ENCODE measurements at places on chromosomes 5 and 9.

DNA sequence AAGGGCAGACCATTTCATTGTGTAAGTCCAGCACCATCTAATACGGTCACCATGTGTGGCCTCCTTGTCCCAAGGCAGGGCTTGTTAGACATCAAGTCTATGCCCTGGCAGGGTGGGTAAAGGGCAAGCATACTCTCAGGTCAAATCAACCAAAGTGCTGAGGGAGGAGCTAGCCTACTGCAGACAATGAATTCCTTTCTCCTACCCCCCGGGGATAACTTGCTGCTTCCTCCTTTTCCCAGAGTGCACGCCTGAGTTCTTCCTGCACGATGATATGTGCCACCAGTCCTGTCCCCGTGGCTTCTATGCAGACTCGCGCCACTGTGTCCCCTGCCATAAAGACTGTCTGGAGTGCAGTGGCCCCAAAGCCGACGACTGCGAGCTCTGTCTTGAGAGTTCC, 71.4 kb downstream of the RFK start:
- DNase-seq: no peak

GRCh38 chr5:115337882-115338281, 41.4 kb upstream of the CCDC112 start:
- DNase-seq: no peak

- no peak for DNase-seq
Observed at GRCh38 chr5:133425222-133425621, 187.1 kb downstream of the FSTL4 start.

DNA sequence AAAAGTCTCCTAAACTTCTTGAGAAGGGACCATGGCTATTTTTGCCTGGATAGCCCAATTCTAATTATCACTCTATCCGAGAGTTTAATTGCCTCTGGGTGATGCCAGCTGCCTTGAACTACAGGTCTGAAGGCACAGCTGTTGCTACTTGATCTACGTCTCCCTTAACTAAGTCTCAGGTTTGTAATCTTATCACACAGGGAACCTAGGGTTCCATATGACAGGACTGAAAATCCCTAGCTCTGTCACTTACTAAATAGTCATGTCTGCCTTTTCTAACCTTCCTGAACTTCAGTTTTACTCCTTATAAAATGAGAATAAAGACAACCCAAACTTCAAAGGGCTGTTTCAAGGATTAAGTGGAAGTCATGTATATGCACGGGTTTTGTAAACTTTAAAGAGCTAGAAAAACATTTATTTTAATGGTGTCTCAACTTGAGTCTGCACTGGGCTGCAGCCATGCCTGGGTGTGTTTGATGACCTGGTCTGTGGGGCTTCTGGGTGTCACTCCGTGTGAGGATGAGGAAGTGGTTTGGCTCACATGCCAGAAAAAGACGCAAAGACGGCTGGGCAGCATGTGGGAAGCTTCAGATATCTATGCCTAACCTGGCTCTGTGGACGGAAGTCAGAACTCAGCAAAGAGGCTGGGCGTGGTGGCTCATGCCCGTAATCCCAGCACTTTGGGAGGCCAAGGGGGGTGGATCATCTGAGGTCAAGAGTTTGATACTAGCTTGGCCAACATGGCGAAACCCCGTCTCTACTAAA, 129.3 kb upstream of the SLC44A1 start:
- peak; percentile 61 for DNase-seq

DNA sequence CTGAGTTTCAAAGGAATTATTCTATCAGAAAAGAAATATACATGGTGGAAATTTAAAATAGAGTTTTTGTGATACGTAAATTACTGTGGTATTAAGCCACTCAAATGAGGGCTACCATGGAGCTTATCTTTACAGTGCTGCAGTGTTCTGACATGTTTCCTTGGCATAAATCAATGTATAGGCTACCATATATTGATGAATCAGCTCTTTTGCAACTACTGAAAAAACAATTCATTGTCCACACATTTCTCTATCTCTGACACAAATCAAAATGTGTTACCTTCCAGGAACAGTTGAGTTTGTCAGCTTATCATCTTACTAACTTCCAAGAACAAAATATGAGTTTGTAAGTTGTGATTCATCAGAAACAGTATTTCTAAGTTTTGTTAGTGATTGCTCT, 140.3 kb upstream of the CDH18 start:
- DNase-seq: no peak

DNA sequence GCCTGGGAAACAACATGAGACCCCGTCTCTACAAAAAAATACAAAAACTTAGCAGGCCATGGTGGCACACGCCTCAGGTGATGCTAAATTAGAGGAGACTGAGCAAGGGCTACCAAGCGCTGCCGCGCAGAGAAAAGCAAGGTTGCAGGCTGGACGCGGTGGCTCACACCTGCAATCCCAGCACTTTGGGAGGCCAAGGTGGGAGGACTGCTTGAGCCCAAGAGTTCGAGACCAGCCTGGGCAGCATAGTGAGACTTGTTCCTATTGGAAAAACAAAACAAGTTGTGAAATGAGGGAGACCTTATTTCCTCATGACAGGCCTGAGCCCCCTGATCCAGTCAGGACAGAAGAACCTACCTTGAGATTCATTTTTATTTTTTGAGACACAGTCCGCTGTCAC, 11.5 kb downstream of the RNF44 start:
- DNase-seq: no peak

GRCh38 chr9:91994422-91994821, 44.4 kb upstream of the ROR2 start:
- no peak for DNase-seq

- DNase-seq: no peak
Observed at GRCh38 chr5:87945286-87945650, 323.4 kb downstream of the TMEM161B start.

GRCh38 chr5:67243349-67243748, 46.8 kb upstream of the CD180 start:
- DNase-seq: no peak

GRCh38 chr5:33761139-33761538, 130.7 kb downstream of the ADAMTS12 start:
- no peak for DNase-seq

GRCh38 chr9:95635986-95636671, 119.4 kb upstream of the PTCH1 start:
- DNase-seq: no peak

DNA sequence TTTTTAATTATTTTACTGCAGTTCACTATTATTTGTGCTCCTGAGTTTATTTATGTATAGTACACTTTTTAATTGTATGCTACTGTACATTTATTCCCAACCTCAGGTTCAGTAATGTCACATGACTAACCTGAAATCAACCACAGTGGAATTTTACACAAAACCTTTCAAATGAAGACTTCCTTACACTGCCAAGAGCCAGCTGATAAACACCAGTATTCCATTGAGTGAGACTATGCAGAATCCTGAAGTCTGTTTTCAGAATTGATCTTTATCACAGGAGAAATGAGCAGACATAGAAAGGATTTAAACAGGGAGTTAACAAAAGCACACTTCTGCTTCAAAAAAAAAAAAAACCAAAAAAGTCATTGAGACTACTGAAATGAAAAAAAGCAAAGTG, 219.5 kb downstream of the PRR16 start:
- no peak for DNase-seq

GRCh38 chr5:171390883-171391677, 3.4 kb downstream of the NPM1 start:
- DNase-seq: no peak

DNA sequence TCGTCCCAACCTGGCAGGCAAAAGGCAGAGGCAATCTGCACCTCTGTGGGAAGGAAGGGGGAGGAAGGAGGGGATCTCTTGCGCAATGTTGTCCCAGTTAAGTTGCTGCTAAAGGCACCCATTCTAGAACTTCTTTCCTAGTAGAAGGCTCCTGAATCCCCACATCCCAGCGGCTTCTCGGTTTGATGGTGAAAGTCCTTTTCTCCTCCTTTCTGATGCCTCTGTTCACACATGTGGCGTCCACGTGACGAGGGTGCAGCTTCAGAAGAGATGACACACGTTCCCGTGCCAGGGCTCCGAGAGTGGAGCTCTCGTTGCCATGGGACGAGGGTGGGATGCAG, 96.9 kb upstream of the FCN2 start:
- DNase-seq: no peak

GRCh38 chr5:157915638-157916037, 56.7 kb upstream of the CLINT1 start:
- DNase-seq: no peak

DNA sequence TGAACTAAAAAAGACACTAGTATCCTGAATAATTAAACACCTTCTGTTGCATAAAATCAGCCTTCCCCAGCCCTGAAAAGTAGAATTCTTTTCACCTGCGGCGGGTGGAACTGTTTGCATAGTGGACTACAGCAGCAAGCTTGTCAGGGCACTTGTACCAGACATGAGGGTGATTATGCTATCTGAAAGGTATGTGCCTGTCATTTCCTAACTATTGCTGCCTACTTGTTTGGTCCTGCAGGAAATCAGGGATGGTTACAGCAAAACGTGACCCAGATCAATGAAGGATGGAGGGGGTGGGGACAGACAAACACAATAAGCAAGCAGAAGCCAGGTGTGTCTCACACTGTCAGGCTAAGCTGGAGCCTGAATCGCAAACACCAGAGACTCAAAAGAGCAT, 385.6 kb downstream of the MLLT3 start:
- no peak for DNase-seq

GRCh38 chr9:33081128-33081851, 4.8 kb upstream of the SMU1 start:
- peak; percentile 40 for DNase-seq

DNA sequence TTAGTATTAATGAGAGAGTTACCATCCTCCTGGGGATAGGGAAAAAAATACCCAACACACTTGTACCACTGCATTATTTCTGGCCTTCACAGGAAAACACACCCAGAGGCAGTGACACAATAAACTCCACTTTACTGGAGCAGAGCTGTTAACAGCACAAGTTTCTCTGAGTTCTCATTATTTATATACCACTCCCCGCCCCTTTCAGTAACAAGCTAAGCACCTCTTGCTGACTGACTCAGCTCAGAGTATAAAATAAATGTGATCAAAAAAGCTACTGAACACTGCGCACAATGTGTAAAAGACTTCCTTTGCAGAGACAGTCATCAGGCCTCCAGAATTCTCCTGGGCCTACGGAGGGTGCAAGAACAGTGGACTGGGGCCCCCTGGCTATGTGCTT, 21.6 kb downstream of the KLF9 start:
- no peak for DNase-seq

- no peak for DNase-seq
Observed at GRCh38 chr5:134637116-134637721, 4.6 kb upstream of the SAR1B start.

DNA sequence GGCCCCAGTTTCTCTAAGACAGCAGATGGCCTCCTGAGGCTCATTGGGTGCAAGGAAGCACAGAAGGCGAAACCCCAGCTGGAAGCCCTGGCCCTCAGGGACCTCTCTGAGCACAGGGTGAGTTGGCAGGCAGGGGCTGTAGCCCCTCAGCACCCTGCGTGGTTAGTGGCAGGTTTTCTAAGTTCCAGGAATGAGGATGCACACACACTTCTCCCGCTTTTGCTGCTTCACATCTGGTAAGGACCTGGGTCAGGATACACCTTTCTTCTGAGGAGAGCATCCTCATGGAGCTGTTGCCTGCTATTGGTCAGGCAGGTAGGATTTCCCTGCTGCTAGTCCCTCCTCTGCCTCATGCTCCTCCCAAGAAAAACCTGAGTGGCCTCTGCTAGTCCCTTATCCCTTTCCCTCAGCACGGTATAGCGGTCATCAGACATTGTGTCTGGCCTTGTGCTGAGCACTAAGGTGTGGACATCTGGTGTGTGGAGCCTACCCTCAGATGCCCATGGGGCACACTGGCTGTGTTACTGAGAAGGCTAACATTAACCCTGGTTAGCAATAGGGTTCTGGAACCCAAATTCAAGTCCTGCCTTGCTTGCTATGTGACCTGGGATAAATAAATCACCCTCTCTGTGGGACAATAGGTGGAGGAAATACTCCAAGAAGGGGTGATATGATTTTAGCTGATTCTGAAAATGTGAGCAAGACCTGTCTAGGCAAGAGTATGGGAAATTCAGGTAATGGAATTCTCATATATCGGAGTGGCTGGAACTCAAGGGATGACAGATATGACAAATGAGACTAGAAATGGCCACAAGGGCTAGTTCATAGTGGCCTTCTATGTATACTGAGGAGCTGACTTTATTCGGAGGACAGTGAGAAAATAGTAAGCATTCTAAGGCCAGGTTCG, 1.6 kb downstream of the SLC22A4 start:
- DNase-seq: no peak

GRCh38 chr9:107696302-107696701, 206.7 kb upstream of the KLF4 start:
- no peak for DNase-seq

- DNase-seq: no peak
Observed at GRCh38 chr5:61333321-61333953, 1.4 kb downstream of the ZSWIM6 start.

DNA sequence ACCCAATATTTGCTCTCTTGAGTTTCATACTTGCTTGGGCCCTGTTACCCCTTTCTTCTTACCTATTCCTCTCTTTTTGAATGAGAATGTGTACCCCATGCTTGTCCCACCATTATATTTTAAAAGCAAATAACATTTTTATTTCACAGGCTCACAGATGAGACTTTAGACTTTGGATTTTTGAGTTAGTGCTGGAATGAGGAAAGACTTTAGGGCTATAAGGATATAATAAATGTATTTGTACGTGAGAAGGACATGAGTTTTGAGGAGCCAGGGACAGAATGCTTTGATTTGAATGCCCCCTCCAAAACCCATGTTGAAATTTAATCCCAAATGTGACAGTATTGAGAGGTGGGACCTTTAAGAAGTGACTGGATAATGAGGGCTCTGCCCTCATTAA, 33.1 kb upstream of the TNPO1 start:
- no peak for DNase-seq

GRCh38 chr5:176886336-176887251, 12.6 kb downstream of the HK3 start:
- no peak for DNase-seq

GRCh38 chr9:85331626-85332025, 410.1 kb downstream of the AGTPBP1 start:
- DNase-seq: no peak

GRCh38 chr9:34252670-34253459, 74.0 kb downstream of the UBAP1 start:
- DNase-seq: peak; percentile 53

GRCh38 chr5:17816944-17817343, 182.7 kb downstream of the TAF11L14 start:
- DNase-seq: no peak

DNA sequence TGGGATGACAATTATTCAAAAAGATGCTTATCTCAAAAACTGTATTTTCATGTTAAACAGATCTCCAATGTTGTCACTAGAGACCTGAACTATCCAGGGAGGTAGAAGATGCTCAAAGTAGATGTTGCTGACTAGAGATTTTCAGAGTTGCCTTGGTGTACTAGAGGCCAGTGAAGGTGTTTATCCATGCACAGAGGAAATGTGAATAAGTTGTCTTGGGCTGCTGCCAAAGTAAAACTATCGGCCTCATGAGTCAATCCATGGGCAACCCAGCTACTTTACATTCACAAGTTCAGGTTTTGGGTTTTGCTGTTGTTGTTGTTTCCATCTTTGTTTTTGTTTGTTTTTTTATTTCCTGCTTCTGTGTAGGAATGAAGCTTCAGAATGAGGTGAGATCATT, 141.1 kb upstream of the RANBP3L start:
- no peak for DNase-seq

- no peak for DNase-seq
Observed at GRCh38 chr5:76143884-76144283, 60.7 kb downstream of the SV2C start.

GRCh38 chr5:137022725-137023124, 476.4 kb downstream of the SPOCK1 start:
- no peak for DNase-seq

Data from CD4-positive, CD25-positive, alpha-beta regulatory T cell (primary cell).